ENCODE measurements at places on chromosomes 12 and 14.

- DNase-seq: no peak
Measured at GRCh38 chr14:53408175-53408879, 255.2 kb upstream of the DDHD1 start.

DNA sequence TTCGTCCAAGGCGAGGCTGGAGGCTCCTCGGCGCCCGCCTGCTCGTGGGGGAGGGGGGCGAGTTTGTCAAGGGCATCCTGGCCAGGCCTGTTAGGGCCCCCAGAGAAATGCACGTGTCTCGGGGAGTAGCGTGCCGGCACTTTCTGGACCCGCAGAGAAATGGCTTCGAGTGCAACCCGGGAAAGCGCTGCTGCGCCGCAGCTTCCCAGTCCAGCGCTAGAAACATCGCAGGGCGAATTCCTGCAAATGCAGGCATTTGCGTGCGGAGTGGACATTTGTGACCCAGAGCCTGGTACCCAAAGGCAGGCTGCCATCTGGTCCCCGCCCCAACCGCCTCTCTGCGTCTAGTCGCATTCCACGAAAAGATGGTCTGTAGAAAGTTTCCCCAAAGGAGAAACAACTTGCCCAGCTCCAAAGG, 756 bp downstream of the LGR5 start:
- peak; percentile 48 for DNase-seq

- DNase-seq: no peak
Measured at GRCh38 chr14:36647417-36647823, 14.2 kb upstream of the PAX9 start.

- DNase-seq: no peak
Measured at GRCh38 chr14:96747006-96747405, 50.2 kb upstream of the VRK1 start.
